Nasal cavity respiratory epithelium epithelial cell of viscerocranial mucosa (primary cell): ENCODE measurements at places on chromosomes 13 and 19. TPM values are rescaled to one million over a fixed set of nuclear protein-coding genes. Genes with fewer than 3 reads are reported as not detected.

The LGALS7B gene
- total RNA-seq: 263 and 754 TPM in 2 replicates

The FXYD7 gene
- total RNA-seq: not detected in 2 replicates

The NANOS3 gene
- 0.14 TPM in 1 of 2 replicates, not detected in the other for total RNA-seq

The CRB3 gene
- total RNA-seq: 34.7 and 79.3 TPM in 2 replicates

The DIRAS1 gene
- 0.34 and 0.71 TPM in 2 replicates for total RNA-seq

The NPAS1 gene
- total RNA-seq: 0.28 and 0.34 TPM in 2 replicates

The C5AR2 gene
- under 0.01 and 0.36 TPM in 2 replicates for total RNA-seq

The PCDH17 gene
- total RNA-seq: 0.07 TPM in 1 of 2 replicates, not detected in the other

The NLRP5 gene
- total RNA-seq: not detected in 2 replicates

The RANBP3 gene
- 32.1 and 41.9 TPM in 2 replicates for total RNA-seq

The ERICH6B gene
- total RNA-seq: not detected in 2 replicates

The NCAN gene
- total RNA-seq: under 0.01 TPM in 1 of 2 replicates, not detected in the other

The ZNF565 gene
- total RNA-seq: 7.2 and 8.7 TPM in 2 replicates

The DMKN gene
- 78.4 and 142 TPM in 2 replicates for total RNA-seq

The APOC4 gene
- not detected in 2 replicates for total RNA-seq

The ZNF296 gene
- total RNA-seq: 0.68 and 1.2 TPM in 2 replicates

The PTH2 gene
- total RNA-seq: not detected in 2 replicates

The PTGIR gene
- total RNA-seq: not detected in 2 replicates

The CASP14 gene
- total RNA-seq: under 0.01 TPM in 2 replicates

The TEAD2 gene
- 7.2 and 21.9 TPM in 2 replicates for total RNA-seq

The STOML3 gene
- total RNA-seq: not detected in 2 replicates

The FGF14 gene
- under 0.01 TPM in 2 replicates for total RNA-seq

The ATP5F1D gene
- total RNA-seq: 6.5 and 28.9 TPM in 2 replicates

The IGFL2 gene
- total RNA-seq: 2.4 TPM in 1 of 2 replicates, not detected in the other

The TEX30 gene
- total RNA-seq: 9.0 and 20.2 TPM in 2 replicates

The CYP2F1 gene
- total RNA-seq: not detected in 2 replicates

The SIRT6 gene
- 9.9 and 21.1 TPM in 2 replicates for total RNA-seq

The GRIK5 gene
- total RNA-seq: 0.28 and 0.34 TPM in 2 replicates

The NLRP9 gene
- total RNA-seq: not detected in 2 replicates
